ENCODE measurements at places on chromosomes 2 and 18. TPM values are rescaled to one million over a fixed set of nuclear protein-coding genes. Genes with fewer than 3 reads are reported as not detected.

LTBP1 gene
- 23.9 TPM for total RNA-seq

IFIH1 gene
- total RNA-seq: 15.6 TPM

FOXI3 gene
- total RNA-seq: not detected

DNAH6 gene
- total RNA-seq: 2.4 TPM

SERPINB12 gene
- not detected for total RNA-seq

ASB18 gene
- total RNA-seq: not detected

CD302 gene
- 37.8 TPM for total RNA-seq

COQ10B gene
- 23.1 TPM for total RNA-seq

CDK5R2 gene
- total RNA-seq: not detected

GRCh38 chr2:167843217-167843616 lies 404.2 kb downstream of the STK39 start:
- no peak overlapping the region for H3K27ac ChIP-seq
- DNase-seq: no peak
- H3K4me1 ChIP-seq: no peaks in the 10 kb centered on the region
- no peaks in the 10 kb centered on the region for H3K27me3 ChIP-seq

DNA sequence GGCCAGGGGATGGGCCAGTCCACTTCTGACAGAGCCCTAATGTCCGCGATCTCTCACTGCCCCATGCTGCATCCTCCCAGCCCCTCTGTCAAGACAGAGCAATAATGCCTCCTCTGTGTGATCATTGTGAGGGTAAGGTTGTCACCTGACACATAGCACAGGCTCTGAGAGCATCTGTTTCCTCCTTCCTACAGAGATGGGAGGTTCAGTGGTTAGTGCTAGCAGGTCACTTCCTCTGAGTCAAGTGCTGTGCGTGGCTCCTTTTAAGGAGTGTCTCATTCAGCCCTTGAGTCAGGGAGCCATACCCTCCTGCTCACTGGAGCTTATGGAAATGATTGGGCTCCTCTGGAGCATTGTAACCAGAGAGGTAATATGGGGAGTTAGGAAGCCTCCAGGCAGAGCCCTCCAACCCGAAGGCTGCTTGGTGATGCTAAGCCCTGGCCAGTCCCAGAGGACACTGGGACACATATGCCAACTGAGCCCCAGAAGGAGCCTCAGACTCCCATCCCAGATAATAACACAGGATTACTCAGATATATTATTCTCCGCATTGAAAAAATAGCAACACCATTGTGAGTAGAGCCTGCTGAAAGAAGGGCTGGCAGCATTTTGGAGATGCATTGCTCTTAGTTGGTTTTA lies 189.0 kb downstream of the GALNT1 start:
- DNase-seq: no peak
- H3K27ac ChIP-seq: no peak overlapping the region
- no peaks in the 10 kb centered on the region for H3K27me3 ChIP-seq
- no peaks in the 10 kb centered on the region for H3K4me1 ChIP-seq

- H3K27ac ChIP-seq: no peak overlapping the region
- peak; percentile 12 for DNase-seq
- no peaks in the 10 kb centered on the region for H3K36me3 ChIP-seq
- H3K4me1 ChIP-seq: peaks cover 4% of the 10 kb centered on the region
- H3K4me3 ChIP-seq: peak overlapping the region; percentile 36
Observed at GRCh38 chr2:181457741-181458425, 697 bp downstream of the ITGA4 start.

- no peaks in the 10 kb centered on the region for H3K4me1 ChIP-seq
- no peaks in the 10 kb centered on the region for H3K36me3 ChIP-seq
- H3K27me3 ChIP-seq: no peaks in the 10 kb centered on the region
- H3K4me3 ChIP-seq: no peak overlapping the region
Observed at GRCh38 chr2:180607514-180608049, 372.8 kb upstream of the UBE2E3 start.

GRCh38 chr2:134976074-134976702 lies 57.6 kb downstream of the CCNT2 start:
- H3K27me3 ChIP-seq: no peaks in the 10 kb centered on the region
- no peaks in the 10 kb centered on the region for H3K4me1 ChIP-seq
- H3K4me3 ChIP-seq: no peak overlapping the region

GRCh38 chr2:132884705-132885104 lies 214.7 kb upstream of the LYPD1 start:
- H3K4me3 ChIP-seq: no peak overlapping the region
- H3K36me3 ChIP-seq: no peaks in the 10 kb centered on the region
- DNase-seq: no peak
- no peak overlapping the region for H3K27ac ChIP-seq

- DNase-seq: no peak
- H3K27ac ChIP-seq: no peak overlapping the region
- no peaks in the 10 kb centered on the region for H3K27me3 ChIP-seq
- no peaks in the 10 kb centered on the region for H3K36me3 ChIP-seq
- no peak overlapping the region for H3K4me3 ChIP-seq
- H3K4me1 ChIP-seq: no peaks in the 10 kb centered on the region
Observed at GRCh38 chr2:64222351-64222750, 78.1 kb upstream of the PELI1 start.

- no peaks in the 10 kb centered on the region for H3K27me3 ChIP-seq
- H3K27ac ChIP-seq: no peak overlapping the region
- no peaks in the 10 kb centered on the region for H3K36me3 ChIP-seq
- peaks cover under 1% of the 10 kb centered on the region for H3K4me1 ChIP-seq
Observed at GRCh38 chr18:9788140-9788539, 80.0 kb downstream of the RAB31 start.

Data from ovary (tissue), 10 donors.